ENCODE measurements at places on chromosomes 5 and 9. TPM values are rescaled to one million over a fixed set of nuclear protein-coding genes. Genes with fewer than 3 reads are reported as not detected.

RLN1 gene
- polyA plus RNA-seq, result 2.5 TPM

NSMF gene
- 14.3 TPM for polyA plus RNA-seq

DNA sequence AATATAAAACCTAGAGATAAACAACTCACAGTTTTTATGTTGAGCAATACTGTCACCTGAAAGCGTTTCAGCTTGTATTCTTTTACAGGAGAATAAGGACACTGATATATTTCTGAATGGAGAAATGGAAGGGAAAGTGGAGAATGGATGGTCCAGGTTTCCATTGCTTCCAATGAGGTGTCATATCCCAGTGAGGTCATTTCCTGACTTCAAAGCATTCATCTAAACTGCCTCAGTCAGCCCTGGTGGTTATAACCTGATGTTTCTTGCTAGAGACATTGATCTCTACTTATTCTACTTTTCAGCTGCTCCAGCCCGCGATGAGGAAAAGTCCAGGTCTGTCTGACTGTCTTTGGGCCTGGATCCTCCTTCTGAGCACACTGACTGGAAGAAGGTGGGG, 2.6 kb downstream of the GABRA1 start:
- peaks cover 2% of the 10 kb centered on the region for H3K27me3 ChIP-seq
- no peak overlapping the region for H3K27ac ChIP-seq
- no peaks in the 10 kb centered on the region for H3K36me3 ChIP-seq
- DNase-seq, result no peak
- H3K4me3 ChIP-seq, result no peak overlapping the region
- H3K4me1 ChIP-seq, result no peaks in the 10 kb centered on the region

GRCh38 chr5:133848341-133848811, 120.0 kb downstream of the C5orf15 start:
- H3K27me3 ChIP-seq, result peaks cover 8% of the 10 kb centered on the region
- no peak overlapping the region for H3K4me3 ChIP-seq
- H3K27ac ChIP-seq, result no peak overlapping the region
- no peak for DNase-seq
- peaks cover 2% of the 10 kb centered on the region for H3K4me1 ChIP-seq

DNA sequence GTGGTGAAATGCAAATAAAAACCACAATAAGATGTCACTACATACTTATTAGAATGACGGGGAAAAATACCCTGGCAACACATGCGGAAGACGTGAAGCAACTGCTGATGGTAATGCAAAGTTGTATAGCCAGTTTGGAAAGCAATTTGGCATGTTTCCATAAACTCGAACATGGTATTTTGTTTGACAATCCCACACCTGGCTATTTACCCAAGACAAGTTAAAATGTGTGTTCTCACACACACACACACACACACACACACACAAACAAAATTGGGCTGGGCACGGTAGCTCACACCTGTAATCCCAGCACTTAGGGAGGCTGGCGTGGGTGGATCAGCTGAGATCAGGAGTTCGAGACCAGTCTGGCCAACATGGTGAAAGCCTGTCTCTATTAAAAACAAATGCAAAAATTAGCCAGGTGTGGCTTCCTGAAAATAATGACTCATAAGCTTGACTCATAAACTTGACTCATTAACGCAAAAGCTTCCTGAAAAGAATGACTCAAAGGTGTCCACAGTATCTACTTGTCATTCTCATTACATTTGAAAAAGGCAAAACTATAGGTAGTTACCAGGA, 456.5 kb downstream of the CDH18 start:
- peaks cover 2% of the 10 kb centered on the region for H3K27me3 ChIP-seq
- H3K4me3 ChIP-seq, result no peak overlapping the region
- no peaks in the 10 kb centered on the region for H3K36me3 ChIP-seq
- DNase-seq, result no peak
- H3K27ac ChIP-seq, result no peak overlapping the region
- H3K4me1 ChIP-seq, result no peaks in the 10 kb centered on the region

DNA sequence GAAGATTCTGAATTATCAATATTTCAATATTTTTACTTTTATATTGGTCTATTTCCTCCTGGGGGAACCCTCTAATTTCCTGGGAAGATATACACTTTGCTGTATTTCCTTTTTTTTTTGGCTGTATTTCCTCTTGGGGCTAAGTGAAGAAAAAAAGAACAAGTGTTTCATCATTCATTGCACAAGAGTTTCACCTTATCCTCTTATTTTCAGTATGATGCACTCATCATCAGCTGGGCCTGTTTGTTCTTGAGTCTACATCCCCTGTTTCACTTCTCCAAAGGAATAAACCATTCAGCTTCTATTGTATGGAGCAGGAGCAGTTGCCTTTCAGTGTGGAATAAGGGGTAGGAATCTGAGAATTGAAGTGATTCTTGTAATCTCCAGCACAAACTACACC, 210.8 kb downstream of the FAM170A start:
- no peak for DNase-seq
- H3K27me3 ChIP-seq, result no peaks in the 10 kb centered on the region
- H3K27ac ChIP-seq, result no peak overlapping the region
- H3K4me1 ChIP-seq, result no peaks in the 10 kb centered on the region

DNA sequence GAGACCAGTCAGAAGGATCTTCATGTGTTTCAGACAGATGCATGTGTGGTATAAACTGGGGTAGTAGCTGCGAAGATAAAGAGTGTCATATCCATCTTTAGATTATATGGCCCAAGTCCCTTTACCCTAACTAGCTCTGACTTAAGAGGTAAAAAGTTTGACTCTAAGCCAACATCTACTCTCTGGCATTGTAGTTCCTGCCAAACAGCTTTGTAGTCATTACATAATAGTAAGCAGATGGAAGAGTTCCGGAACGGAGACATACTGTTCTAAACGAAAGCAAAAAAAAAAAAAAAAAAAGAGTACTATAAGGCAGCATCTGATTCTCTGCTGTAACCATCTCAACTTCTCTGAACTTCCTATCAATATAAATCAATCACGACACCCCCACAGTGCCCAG, 48.8 kb downstream of the CEMIP2 start:
- no peak overlapping the region for H3K27ac ChIP-seq
- H3K4me3 ChIP-seq, result no peak overlapping the region
- H3K4me1 ChIP-seq, result peaks cover 2% of the 10 kb centered on the region
- H3K27me3 ChIP-seq, result peaks cover 7% of the 10 kb centered on the region
- no peak for DNase-seq
- H3K36me3 ChIP-seq, result peaks cover 47% of the 10 kb centered on the region

GRCh38 chr5:141388661-141389060, 1.2 kb downstream of the PCDHGB4 start:
- H3K4me1 ChIP-seq, result peaks cover 5% of the 10 kb centered on the region
- peaks cover 32% of the 10 kb centered on the region for H3K27me3 ChIP-seq
- H3K4me3 ChIP-seq, result no peak overlapping the region

GRCh38 chr5:81852291-81853029, 101.6 kb upstream of the SSBP2 start:
- H3K27ac ChIP-seq, result peak overlapping the region; percentile 68
- H3K4me3 ChIP-seq, result peak overlapping the region; percentile 87
- peaks cover 3% of the 10 kb centered on the region for H3K36me3 ChIP-seq
- H3K4me1 ChIP-seq, result peaks cover 26% of the 10 kb centered on the region
- DNase-seq, result peak; percentile 18

DNA sequence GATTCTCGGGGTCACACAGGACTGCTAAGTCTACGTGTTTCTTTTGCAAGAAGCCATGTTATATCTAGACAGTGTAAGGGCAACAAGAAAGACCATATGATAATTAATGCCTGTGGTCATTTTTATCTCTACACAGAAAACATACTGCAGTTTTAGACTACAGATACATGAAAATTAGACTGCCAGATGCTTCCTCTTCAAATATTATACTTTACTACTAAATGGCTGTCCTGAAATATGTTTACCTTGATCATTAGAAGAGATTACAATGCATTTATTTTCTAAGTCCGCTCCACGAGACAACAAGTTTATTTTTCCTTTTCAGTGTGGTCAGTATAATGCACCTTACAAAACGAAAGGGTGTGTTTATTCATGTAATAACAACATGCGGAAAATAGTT, 147.6 kb downstream of the KIAA0825 start:
- H3K4me3 ChIP-seq, result no peak overlapping the region
- DNase-seq, result no peak
- no peaks in the 10 kb centered on the region for H3K36me3 ChIP-seq
- H3K27ac ChIP-seq, result no peak overlapping the region
- no peaks in the 10 kb centered on the region for H3K4me1 ChIP-seq
- H3K27me3 ChIP-seq, result no peaks in the 10 kb centered on the region
